ENCODE measurements at places on chromosomes 1 and 21.

DNA sequence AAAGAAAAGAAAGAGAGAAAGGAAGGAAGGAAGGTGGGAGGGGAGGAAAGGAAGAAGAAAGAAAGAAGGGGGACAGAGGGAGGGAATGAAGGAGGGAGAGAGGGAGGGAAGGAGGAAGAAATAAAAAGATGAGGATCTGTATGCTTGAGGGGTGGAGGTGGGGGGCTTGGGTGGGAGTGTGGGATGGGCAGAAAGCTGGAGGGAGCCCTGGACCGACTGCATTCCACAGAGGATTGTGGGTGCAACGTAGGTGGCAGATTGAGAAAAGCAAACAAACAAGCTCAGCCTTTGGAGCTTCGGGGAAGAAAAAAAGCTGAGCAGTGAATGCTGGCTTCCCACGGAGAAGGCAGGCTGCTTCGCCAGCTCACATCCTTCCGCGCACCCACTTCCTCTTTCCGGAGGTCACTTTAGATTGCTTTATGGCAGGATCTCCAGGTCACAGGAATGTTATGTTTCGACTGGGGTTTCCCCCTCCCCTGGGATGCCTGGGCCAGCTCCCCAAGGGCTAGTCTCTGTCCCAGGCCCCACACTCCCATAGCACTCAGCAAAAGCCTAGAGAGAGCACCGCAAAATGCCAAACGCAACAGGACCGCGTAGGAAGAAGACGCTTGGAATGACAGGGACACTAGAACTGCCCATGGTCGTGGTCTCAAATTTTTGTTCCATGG, 20.7 kb upstream of the LGALS8 start:
- no peak for DNase-seq

- no peak for DNase-seq
Measured at GRCh38 chr1:53372501-53372951, 44.7 kb upstream of the LRP8 start.

GRCh38 chr21:32611471-32611997, 643 bp downstream of the CFAP298 start:
- DNase-seq: peak; percentile 10

DNA sequence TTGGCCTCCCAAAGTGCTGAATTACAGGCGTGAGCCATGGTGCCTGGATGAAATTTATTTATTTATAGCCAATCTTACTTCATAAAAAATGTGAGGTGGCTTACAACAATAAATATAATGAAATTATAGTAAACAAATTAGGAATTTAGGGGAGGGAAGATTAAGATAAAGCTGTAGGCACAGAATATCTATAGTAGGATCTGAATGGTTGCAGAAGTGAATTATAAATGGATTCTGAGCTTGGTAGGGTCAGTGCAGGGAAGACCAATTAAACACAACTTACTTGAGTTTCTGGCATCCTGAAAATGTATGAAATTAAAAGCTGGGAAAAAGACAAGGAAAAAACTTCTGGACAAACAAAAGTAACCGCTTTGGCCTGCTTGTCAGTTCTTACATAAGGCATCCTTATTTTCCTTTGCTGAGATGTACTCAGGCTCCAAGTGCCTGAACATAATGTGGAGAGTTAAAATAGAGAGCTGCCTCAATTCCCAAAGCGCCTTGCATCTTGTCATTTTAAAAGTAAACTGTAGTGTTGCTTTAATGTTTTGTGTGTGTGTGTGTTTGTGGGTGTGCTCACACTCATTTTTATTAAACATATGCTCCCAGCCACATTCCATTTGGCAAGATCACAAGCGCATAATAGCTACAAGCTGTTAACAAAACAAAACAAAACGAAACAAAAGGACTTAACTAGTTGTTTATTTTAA, 247.3 kb downstream of the S1PR1 start:
- no peak for DNase-seq
